ENCODE measurements at places on chromosomes 12 and 14.

DNA sequence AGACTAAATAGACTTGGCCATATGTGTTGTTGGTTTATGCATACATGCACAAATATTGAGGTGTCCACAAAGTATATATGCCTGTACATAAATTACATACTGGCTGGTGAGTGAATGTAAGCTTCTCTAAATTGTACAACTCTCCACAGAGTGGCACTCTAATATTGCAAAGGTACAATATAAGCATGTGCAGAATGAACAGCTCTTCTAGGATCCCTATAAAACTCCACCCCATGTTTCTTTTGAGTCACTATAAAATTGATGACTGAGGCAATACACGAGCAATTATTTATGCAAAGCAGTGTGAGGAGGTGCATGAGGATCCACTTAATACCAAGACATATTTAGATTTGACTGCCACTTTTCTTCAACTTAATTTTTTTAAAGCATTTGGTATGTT, 172.2 kb downstream of the NAV3 start:
- peak; percentile 17 for DNase-seq

DNA sequence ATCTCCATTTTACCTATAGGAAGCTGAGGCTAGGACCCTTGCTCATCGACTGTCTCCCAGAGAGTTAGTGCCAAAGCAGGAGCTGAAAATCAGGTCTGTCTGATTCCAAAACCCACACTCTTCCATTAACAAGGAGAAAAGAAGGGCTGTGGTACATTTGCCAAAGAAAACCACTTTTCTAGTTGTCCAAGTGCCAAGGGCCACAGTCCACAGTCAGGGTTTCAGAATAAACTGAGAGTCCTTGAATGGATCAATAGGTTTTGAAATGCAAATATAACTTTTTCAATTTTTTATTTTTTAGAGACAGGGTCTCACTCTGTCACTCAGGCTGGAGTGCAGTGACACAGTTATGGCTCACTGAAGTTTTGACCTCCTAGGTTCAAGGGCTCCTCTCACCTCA, 55.4 kb upstream of the ZFP36L1 start:
- no peak for DNase-seq

- DNase-seq: no peak
Measured at GRCh38 chr12:41512497-41512896, 324.4 kb downstream of the PDZRN4 start.

DNA sequence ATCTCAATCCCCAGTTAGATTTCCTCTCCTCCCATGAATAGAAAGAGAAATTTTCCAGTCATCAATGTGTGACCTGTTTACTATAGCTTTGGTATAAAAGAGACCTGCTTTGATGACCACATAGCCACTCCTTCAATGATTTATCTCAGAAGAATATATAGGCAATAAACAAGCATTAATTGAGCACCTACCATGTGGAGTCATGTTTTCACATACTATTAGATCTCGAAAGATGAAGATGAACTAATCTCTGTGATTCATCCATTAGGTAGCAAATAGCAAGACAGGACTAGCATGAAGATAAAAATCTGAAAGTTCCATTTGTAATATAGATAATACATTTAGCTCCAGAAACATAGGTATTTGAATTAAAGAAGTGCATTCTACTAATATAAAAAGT, 40.5 kb downstream of the SLCO1A2 start:
- no peak for DNase-seq

DNA sequence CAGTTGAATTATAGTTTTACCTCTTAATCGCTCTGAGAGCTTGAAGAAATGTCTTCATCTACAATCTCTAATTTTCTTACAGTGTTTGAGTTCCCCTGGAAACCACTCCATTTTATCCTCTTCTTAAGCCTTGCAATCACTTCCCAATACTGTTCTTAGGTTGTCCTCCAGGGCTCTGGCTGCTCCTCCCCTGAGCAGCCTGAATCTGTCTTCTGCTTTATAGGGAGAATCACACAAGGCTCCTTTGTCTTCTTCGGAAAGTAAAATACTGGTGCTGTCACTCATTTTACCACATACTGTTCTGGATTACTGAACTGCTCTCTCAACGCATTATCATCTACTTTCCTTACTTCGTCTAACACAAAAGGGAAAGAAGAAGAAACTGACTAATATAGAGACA, 133.7 kb downstream of the MDGA2 start:
- no peak for DNase-seq

GRCh38 chr12:95976416-95976832, 19.7 kb downstream of the HAL start:
- no peak for DNase-seq

- DNase-seq: no peak
Measured at GRCh38 chr12:98317939-98318899, 197.2 kb upstream of the TMPO start.

GRCh38 chr14:96177766-96178375, 26.8 kb upstream of the BDKRB2 start:
- no peak for DNase-seq

DNA sequence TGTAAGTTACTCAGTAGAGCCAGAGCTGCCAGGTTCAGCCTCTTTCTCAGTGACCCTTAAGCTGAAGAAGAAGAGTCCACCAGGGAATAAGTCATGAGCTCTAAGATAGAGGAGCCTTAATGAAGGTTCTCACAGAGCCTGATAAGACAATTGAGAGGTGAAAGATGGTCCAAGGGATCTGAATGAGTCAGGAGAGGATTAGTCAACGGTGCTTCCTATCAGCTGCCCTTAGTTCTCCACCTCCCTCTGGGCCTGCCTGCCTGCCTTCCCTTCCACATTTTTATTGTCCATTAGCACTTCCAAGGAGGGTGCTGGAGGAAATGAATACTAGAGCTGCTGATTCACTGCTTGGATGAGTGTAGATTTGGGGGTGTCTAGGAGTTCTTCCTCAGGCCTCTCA, 161.7 kb upstream of the RMST start:
- no peak for DNase-seq

GRCh38 chr12:111840807-111841206, 1.2 kb upstream of the MAPKAPK5 start:
- no peak for DNase-seq

- DNase-seq: no peak
Measured at GRCh38 chr12:118033323-118033722, 16.8 kb downstream of the RFC5 start.

- DNase-seq: peak; percentile 12
Measured at GRCh38 chr12:26058308-26058707, 66.5 kb downstream of the BHLHE41 start.

- no peak for DNase-seq
Measured at GRCh38 chr12:66232263-66232662, 43.2 kb downstream of the IRAK3 start.

- no peak for DNase-seq
Measured at GRCh38 chr12:127178463-127178862, 1088.5 kb upstream of the TMEM132C start.

GRCh38 chr12:67390273-67390672, 121.1 kb downstream of the CAND1 start:
- no peak for DNase-seq

GRCh38 chr12:68581926-68582325, 28.8 kb upstream of the RAP1B start:
- no peak for DNase-seq

DNA sequence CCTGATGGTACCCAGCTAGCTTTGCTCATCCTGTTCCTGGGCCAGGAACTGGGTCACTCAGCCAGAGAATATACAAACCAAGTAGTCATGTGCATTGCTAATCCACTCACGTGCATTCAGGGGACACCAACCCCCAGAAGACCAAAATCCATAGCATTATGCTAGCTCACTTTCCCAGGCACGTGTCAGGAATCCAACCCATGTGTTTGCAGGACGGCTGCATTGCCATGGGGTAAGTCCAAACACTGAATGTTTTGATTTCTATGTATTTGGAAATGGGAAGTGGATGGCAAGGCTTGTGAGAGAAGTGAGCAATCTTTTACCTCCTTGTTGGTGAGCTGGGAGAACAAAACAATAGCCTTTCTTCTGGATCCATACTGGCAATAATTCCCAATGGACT, 87.1 kb upstream of the FOXN3 start:
- no peak for DNase-seq

DNA sequence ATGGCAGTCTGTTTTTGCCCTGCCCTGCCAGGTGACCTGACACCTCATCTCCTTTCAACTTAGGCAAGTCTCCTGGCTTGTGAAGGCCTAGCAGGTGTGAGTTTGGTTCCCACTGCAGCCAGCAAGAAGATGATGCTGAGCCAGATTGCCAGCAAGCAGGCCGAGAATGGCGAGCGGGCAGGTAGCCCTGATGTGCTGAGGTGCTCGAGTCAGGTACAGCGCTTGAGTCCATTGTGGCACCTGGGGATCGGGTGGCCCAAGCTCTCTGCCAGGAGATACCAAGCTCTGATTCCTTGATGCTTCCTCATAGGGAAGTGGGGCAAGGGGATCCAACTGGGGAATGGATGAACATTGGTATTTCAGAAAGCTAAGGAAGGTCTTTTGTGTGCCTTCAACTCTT, 4.1 kb upstream of the CSAD start:
- no peak for DNase-seq

GRCh38 chr12:52645982-52646381, 6.0 kb downstream of the KRT2 start:
- no peak for DNase-seq

- no peak for DNase-seq
Measured at GRCh38 chr14:71758229-71758951, 173.8 kb upstream of the RGS6 start.

- no peak for DNase-seq
Measured at GRCh38 chr14:101105045-101105444, 201.5 kb upstream of the RTL1 start.

All from NCI-H446 (cell line).